ENCODE measurements at places on chromosomes 7 and 10. TPM values are rescaled to one million over a fixed set of nuclear protein-coding genes. Genes with fewer than 3 reads are reported as not detected.

Gene NEBL
- 25.5 TPM for total RNA-seq

- peak; percentile 52 for DNase-seq
Measured at GRCh38 chr7:151992375-151992774, 33.1 kb upstream of the GALNT11 start.

Gene GTF2I
- total RNA-seq = 277 TPM

DNA sequence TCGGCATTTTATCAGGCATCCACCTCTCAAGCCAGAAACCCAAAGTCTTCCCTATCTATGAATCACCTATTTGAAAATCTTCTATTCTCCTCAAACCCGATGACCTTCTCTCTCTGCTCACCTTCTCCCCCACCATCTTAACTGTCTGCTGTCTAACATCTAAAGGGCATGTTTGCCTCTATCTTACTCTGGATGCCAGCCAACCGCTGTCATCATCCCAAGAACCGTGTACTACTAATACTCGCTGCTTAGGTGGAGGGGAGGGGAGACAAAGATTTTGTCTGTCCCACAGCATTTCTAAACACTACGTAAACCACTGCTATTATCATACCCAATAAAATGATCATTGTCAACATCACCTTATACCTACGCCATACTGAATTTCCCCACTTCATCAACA is 29.5 kb downstream of the PAXIP1 start:
- no peak for DNase-seq

DNA sequence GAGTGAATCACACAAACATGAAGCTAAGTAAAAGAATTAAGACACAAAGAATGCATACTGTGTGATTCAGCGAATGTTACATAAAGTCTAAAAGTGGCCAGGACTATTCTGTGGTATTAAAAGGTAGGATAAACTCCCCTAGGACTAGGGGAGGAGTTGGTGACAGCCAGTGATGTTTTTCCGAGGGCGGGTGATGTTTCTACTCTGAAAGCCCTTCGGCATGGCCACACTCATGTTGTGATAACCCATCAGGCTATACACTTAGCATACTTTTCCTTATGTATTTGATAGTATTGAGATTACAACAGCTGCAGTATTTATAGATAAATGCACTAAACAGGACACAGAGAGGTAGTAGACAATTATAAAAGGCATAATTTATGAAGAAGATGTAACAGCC is 15.8 kb upstream of the CYP2E1 start:
- no peak for DNase-seq

GRCh38 chr7:78924581-78924980 is 528.9 kb downstream of the MAGI2 start:
- DNase-seq = no peak

Gene IL6
- 5.0 TPM for total RNA-seq

- DNase-seq = no peak
Measured at GRCh38 chr7:67661-68395, 124.5 kb upstream of the FAM20C start.

Gene FGL2
- 10.9 TPM for total RNA-seq

- DNase-seq = no peak
Measured at GRCh38 chr10:118412132-118412760, 70.1 kb upstream of the FAM204A start.

- DNase-seq = no peak
Measured at GRCh38 chr7:14321947-14322346, 332.5 kb upstream of the ETV1 start.

Gene CLRN3
- total RNA-seq = not detected

DNA sequence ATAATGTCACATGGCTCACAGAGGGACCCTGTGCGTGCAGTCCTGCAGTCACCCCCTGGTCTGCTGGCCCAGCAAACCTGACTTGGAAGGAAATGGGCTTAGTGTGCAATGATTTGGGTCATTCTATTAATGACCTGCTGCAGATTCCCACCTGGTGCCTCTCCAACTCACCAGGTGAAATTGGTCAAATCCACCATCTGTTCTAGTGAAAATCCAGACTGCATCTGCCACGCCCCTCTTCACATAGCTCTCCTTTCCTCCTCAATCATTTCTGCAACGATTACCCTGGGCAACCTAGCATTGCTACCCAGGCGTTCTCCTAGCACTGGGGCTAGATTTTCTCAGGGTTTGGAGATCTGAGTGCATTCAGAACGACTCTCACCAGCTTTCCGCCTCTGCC is 29.4 kb downstream of the SRRM3 start:
- DNase-seq = no peak

- no peak for DNase-seq
Measured at GRCh38 chr10:42623929-42624328, 14.4 kb downstream of the ZNF33B start.

DNA sequence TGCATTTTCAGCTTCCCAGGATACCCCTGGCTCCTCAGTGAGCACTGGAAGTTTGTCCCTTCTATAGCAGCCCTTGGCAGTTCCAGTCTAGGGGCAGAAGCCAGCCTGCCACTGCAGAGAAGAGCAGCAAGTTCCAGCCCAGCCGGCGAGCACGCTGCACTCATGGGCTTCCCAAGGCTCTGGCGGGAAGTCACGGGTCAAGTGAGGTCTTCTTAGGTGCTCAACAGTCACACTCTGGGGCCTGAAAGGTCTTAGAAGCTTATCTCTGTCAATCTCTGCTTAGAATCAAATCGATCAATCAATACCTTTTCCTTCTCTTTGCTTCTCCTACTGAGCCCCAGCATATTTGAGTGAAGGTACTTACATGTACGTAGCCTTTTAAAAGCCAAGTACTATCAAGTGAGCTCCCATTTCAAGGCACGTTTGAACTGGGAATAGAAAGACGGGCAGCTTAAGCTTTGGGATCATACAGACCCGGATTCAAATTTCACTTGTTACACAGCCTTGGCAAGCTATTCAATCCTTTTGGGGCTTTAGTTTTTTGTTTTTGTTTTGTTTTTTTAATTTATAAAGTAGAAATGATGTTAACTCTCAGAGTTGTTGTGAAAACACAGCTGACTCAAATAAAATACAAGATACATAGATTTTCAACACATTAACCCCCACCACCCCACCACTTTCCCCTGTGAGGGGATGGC is 152.6 kb upstream of the KLF14 start:
- no peak for DNase-seq

Data from ureter (tissue), 1 donor.